Effector CD4-positive, alpha-beta T cell (primary cell): ENCODE measurements at places on chromosomes 13 and 19.

DNA sequence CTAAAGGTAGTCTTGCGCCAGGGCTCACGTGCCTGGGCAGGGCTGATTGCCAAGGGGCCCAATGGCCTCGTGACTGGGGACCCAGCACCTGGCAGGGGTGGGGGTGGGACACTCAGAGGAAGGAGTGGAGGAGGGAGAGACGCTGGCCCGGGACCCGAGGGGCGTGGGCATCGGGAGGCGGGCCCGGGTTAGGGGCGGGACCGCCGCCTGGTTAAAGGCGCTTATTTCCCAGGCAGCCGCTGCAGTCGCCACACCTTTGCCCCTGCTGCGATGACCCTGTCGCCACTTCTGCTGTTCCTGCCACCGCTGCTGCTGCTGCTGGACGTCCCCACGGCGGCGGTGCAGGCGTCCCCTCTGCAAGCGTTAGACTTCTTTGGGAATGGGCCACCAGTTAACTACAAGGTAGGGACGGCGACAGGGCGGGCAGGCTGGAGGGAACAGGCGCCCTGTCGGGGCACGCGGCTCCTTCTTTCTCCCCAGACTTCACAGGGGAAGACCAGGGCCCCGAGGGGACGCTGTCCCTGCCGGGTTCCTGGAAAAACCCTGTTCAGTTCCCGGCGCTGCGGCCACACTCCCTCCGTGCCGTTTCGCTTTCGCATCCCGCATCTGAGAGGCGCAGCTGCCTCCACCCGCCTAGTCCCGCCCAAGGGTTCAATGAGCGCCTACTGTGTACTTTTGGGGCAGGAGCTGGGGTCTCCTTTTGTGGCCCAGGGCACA lies at the start of gene IFI30:
Gene IFI30, plus strand, starts transcription at position 242 of the 717 bp plus-strand sequence. Its CDS starts 29 bp downstream, at position 271.
- peak; percentile 45 for DNase-seq

- peak; percentile 60 for DNase-seq
Measured at GRCh38 chr19:53254411-53255341, at the start of gene ZNF677. Gene ZNF677, minus strand, starts transcription at chr19:53254873. Its CDS starts 3,323 bp downstream, at chr19:53251550.

GRCh38 chr13:94119360-94119936 lies 360.0 kb downstream of the DCT start:
- no peak for DNase-seq

GRCh38 chr19:8575467-8575997 lies 1.7 kb downstream of the MYO1F start:
- peak; percentile 42 for DNase-seq

DNA sequence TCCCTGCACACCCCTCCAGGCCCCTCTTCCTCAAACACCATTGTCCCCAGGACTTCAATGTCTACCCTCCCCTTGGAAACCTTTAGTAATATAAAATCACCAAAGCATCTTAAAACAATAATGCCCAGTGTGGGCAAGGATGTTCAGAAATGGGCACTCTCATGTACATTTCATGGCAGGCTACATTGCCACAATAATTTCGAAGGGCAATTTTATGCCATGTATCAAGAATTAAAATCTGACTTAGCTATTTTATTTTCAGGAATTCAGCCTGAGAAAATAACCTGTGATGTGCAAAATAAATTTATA lies 35.8 kb upstream of the IGSF23 start:
- DNase-seq: no peak

DNA sequence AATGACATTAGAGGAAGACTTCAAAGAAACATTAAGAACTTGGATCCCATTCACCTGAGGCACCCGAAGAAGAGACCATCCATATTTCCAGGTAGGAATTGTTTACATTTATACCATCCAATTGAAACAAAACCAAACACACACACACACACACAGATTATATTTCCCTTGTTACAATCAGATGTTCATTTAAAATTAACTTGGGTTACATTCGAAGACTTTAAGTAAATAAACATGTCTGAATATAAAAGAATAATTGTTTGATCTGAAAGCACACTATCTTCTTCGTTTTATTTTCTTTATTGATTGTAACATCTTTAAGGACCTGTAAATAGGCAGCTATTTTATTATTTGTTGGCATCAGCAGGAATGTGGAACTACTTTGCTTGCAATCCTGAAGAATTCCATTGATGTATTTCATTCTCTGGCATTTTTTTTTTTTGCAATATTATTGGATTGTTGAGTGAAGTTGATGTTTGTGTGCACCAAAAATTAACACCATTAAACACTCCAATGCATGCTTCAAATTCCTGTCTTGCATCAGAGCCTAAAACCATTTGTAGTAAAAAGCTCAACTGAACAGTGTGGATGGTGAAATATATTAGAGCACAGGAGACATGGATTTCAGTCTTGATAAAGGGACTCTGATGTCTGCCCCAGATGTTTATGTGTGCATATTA lies 85.3 kb upstream of the FRY start:
- DNase-seq: no peak

DNA sequence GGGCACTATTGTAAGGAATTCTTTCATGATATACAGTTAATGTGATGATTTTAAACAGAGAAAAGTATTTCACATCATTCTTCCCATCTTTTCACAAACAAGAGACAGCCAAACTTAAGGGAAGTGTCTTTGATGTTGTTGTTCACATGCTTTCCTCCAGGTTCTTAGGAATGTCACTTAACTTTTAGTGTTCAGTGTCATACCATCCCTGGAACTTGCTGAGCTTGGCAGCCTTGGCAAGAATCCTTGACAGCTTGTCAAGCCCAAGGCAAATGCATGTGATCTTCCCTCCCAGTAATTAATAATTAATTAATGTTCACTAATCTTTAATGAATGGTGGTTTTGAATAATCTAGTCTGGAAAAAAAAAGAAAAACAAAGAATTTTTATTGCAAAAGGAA lies 727.9 kb upstream of the PRR20A start:
- no peak for DNase-seq

GRCh38 chr13:53150568-53150967 lies 122.0 kb downstream of the OLFM4 start:
- no peak for DNase-seq

DNA sequence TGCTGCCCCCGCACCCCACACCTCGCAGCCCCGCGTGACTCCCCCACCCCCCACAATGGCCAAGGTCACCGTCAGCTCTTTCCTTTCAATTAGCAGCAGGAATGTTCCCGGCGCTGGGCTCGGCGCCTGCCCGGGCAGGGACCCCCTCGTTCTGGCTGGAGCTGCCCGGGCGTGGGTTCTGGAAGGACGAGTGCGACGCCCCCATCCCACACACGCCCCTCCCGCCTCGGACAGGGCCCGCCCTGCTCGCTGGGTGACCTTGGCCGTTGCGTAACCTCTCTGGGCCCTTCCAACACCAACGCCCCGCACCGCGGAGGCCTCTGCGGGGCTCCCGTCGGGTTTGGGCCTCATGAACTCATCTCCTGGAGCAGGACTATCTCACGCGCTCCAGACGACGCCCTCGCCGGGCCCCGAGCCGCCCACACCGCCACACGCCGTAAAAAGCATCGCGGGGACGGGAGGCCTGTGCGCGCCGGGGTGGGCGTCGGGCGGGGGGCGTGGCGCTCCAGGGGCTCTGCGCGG lies 10.3 kb downstream of the PALM start:
- DNase-seq: no peak

DNA sequence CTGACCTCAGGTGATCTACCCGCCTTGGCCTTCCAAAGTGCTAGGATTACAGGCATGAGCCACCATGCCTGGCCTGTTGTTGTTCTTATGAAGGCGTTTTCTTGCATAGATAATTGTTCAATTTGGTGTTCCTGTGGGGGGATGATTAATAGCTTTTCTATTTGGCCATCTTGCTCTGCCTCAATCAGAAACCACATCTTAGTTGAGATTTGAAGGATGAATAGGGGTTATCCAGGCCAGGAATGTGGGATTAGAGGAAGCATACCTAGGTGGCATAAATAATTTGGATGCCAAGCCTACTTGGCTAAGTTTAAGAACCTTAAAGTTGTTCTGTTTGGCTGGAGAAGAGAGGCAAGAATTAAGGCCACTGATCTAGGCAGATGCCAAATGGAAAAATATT lies 44.4 kb downstream of the CCNA1 start:
- DNase-seq: no peak

- no peak for DNase-seq
Measured at GRCh38 chr13:32446220-32446619, 18.3 kb upstream of the N4BP2L1 start.

DNA sequence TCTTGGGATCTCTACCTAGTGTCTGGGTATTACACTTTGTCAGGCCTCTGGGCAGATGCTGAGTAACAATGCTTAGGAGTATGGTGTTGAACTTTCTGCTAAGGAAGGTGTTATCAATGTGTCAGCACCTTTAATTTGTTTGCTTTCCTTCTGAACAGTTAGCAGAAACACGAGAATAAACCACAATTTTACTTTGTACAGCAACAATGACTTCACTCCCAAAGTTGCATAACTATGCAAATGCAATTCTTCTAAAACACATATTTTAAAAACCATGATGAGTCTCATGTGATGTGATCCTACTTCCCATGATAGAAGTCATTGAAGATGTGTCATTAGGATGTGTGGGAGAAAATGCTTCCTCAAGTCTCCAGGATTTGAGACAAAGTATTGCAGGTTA lies 155.0 kb downstream of the POSTN start:
- no peak for DNase-seq

- DNase-seq: no peak
Measured at GRCh38 chr13:95948656-95949055, 104.5 kb downstream of the UGGT2 start.

- DNase-seq: no peak
Measured at GRCh38 chr13:60386250-60386649, 10.8 kb upstream of the TDRD3 start.

DNA sequence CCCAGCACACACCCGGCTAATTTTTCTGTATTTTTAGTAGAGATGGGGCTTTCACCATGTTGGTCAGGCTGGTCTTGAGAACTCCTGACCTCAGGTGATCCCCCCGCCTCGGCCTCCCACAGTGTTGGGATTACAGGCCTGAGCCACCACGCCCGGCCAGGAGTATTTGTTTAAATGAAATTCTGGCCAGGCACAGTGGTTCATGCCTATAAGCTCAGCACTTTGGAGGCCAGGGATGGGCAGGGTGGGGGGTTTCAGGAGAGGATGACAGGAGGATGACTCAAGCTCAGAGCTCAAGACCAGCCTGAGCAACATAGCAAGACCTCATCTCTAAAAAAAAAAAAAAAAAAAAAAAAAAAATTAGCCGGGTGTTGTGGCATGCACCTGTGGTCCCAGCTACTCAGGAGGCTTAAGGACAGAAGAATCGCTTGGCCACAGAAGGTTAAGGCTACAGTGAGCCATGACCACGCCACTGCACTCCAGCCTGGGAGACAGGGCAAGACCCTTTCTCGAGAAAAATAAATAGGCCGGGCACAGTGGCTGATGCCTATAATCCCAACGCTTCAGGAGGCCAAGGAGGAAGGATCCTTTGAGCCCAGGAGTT lies 8.2 kb upstream of the DHDH start:
- no peak for DNase-seq

DNA sequence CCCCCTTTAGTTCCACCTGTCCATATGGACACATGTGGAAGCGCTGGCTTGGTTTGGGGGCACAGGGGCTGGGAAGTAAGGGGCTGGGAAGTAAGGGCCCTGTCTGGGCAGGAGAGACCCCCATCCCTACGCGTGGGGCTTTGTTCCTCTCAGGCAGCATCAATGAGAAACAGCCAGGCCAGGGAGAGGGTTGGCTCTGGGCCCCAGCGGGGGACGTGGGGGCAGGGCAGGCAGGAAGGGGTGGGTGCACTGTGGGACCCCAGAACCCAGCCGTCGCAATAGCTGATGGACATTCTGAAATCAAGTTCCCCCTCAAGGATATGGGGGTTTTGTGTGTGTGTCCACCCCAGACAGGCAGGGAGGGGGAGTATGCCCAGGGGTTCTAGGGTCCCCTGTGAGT lies 1.2 kb downstream of the NCAN start:
- DNase-seq: no peak

- peak; percentile 53 for DNase-seq
Measured at GRCh38 chr19:32675720-32676185, at the start of gene RGS9BP. Gene RGS9BP, plus strand, starts transcription at chr19:32675848. Its CDS starts 416 bp downstream, at chr19:32676264.

DNA sequence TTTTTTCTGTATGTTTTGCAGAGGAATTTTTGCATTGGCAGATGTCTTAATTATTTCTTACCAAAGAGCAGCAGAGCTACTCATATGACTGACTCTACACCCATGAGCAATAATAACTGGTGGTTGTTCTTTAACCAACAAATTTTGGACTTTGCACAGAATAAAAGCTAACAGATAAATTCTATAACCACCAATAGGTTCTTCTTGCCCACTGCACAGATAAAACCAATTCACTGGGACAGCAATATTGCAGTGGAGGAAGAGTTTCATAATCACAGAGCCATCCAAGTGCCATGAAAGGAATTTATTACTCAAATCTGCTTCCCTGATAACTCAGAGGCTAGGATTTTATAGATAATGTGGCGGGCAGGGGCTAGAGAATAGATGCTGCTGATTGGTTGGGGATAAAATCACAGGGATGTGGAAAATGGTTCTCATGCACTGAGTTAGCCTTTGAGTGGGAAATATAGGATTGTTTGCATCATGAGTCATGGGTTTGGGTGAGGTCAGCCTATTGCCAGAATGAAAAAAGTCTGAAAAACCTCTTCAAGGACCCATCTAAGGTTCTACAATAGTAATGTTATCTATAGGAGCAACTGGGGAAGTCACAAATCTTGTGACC lies 104.3 kb upstream of the PCDH17 start:
- DNase-seq: no peak

DNA sequence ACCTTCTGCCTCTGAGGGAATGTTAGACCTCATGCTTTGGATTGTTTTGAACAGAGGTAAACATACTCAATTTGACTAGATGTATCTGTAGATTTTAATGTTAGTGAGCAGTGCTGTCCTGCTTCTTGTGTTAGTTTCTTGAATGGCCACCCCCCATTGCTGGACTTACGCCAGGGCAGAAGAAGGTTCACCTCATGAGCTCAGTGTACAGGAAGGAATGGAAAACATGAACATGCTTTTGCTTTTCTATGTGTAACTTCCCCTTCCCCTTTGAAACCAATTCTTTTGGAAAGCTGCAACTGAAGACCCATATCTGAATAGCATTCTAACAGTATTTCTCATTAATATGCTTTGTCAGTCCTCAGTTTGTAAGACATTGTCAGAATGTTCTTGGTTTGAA lies 32.3 kb downstream of the WASF3 start:
- DNase-seq: no peak

GRCh38 chr13:83943530-83944279 lies 61.4 kb upstream of the SLITRK1 start:
- no peak for DNase-seq

DNA sequence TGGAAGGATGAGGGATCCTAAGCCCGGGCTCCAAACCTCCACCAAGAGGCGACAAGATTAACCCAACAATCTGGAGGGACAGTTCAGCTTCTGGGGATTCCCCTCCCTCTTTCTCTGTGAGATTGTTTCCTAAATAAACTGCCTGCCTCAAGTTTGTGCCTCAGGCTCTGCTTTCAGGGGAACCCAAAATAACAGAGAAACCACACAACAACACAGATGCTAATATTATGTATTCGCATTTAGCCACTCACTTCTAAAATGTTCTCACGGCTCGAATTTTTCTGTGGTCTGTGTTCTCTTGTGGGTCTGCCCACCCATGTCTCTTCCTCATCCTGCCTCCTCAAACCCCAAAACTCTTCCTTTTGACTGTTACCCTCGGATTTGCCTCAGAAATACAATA lies 1381.1 kb upstream of the SLC10A2 start:
- DNase-seq: no peak

- DNase-seq: no peak
Measured at GRCh38 chr13:43546816-43547215, 240.0 kb downstream of the ENOX1 start.
